ENCODE measurements at places on chromosomes 13 and 19. TPM values are rescaled to one million over a fixed set of nuclear protein-coding genes. Genes with fewer than 3 reads are reported as not detected.

- DNase-seq, result no peak
Observed at GRCh38 chr13:110400786-110401533, 93.9 kb downstream of the COL4A2 start.

- no peak for DNase-seq
Observed at GRCh38 chr19:46475986-46476385, 4.6 kb upstream of the PNMA8A start.

DNA sequence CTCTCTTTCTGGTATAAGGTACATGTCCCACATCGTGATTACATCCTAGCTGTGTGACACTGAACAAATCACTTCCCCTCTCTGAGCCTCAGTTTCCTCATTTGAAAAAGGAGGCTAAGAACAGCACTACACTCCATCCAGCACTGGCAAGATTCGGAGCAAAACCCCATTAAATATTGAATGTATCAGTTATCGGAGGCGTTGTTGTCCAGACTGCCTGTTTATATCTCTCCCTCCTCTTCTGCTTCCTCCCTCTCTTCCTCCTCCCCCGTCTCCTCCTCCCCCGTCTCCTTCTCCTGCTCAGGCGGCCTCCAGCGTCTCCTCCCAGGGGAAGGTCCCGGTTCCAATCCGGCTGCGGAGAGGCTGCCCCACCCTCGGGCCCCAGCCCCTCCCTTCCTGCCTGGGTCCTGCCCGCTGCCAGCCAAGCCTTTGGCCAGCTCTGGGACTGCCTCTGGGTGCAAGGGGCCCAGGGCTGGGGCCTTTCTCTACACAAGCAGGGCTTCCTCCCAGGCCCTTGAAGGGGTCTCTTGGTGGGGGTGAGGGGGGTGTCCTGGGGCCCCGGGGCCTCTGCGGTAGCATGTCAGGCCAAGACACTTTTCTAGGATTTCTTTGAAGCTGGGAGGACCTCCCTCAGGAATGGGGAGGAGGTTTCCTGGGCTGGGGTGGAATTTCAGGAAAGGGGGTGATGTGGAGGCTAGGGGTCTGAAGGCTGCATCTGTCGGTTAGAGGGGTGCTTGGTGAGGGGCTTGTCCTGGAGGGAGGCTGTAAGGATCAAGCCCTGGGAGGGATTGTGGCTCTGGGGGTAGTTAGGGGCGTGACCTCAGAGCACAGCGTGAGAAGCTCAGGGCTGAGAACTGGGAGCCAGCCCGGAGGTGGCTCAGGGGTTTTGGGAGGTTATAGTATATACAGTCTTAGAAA is 1.9 kb downstream of the RRAS start:
- DNase-seq, result peak; percentile 97

DNA sequence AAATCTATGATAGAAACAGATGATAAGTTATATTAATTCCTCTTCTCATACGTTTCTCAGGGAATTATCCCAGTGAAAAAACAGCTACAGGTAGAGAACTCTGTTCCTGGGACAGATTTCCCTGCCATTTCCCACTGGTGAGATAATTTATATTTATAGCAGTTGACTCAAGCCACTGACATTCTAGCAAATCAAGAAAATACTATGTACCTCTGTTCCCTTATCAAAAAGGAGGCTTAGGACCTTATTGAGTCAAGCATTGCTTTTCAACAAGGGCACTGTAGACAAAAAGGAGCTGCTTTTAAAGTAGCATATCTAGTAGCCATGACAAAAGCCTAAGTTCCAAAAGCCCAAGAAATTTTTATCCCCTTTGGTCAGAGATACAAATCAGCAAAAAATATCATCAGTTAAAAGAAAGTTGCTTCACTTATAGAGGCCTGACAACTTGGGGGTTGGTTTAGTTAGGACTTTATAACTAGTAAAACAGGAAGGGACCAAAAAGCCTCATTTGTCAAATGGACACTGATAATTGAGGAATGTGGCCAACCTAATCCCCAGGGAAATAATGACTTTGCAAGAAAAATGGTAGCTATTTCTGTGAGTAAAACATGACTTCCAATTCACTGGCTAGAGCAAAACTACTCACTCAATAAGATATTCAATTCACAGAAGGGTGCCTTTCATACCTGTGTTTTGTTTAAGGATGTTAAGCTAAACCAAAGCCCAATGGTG is 652.5 kb downstream of the SLITRK1 start:
- no peak for DNase-seq

DNA sequence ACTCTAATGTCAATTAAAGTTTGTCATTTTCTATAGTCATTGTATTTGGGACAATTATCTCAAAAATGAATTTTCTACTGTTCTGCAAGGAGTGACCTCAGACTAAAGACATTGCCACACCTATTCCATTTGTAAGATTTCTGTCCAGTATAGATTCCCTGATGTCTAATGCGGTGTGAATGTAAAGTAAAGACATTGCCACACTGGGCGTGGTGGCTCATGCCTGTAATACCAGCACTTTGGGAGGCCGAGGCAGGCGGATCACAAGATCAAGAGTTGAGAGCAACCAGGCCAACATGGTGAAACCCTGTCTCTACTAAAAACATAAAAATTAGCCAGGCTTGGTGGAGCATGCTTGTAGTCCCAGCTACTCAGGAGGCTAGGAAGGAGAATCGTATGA is 13.8 kb upstream of the ZNF83 start:
- DNase-seq, result no peak

GRCh38 chr13:79995334-79995733 is 345.6 kb downstream of the SPRY2 start:
- no peak for DNase-seq

The BSPH1 gene
- total RNA-seq, result not detected

The ADGRE1 gene
- 0.28 TPM for total RNA-seq

The ECSIT gene
- 98.5 TPM for total RNA-seq

The ZNF525 gene
- total RNA-seq, result 5.4 TPM

DNA sequence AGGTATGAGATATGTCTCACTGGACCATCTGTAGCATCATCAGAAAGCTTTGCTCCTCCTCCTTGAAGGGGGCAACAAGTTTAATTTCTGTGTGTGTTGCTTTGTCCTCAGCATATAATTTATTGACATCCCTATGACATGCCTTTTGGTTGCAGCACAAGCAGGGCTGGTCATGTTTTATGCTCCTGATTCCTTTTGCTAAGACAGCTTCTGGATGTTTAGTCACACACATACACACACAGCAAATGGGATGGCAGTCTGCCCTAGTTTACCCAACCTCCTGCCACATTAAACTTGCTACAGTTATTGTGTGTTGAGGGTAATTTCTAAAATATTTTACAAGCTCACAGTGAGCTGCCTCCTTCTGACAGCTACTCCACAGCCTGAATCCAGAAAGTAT is 217.9 kb upstream of the RXFP2 start:
- no peak for DNase-seq

DNA sequence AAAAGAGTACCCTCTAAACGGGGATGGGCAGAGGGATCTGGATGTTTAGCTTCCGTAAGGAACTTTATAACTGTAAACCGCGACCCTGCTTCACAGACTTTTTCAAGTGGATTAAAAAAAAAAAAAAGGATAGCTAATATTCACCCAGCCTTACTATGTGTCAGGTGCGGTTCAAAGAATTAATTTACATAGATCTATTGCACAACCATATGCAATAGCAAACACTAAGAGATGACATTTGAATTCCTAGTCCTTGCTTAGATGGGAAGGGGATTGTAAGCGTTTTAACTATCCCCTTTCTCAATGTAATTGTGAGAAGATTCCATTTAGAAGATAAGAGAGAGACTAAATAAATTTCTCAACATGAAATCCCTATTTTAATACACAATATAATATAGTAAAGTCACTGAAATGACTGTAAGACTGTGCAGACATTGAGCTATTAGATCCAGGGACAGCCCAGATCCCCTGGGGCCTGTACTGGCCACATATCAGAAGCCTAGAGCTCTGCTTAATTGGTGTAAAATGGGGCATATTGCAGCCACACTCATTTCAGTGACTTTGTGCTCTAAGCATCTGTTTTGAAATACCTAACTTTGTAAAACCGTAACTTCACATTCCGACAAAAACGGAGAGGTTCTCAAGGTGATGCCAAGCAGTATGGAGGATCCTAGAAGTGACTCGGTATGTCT is 13.6 kb downstream of the LATS2 start:
- peak; percentile 81 for DNase-seq

GRCh38 chr13:48199404-48199946 is 33.5 kb upstream of the ITM2B start:
- no peak for DNase-seq

GRCh38 chr19:2747349-2747748 is 7.5 kb upstream of the SLC39A3 start:
- no peak for DNase-seq

GRCh38 chr19:6751189-6751588 is 11.7 kb downstream of the TRIP10 start:
- DNase-seq, result no peak

GRCh38 chr19:2627855-2628254 is 74.6 kb downstream of the GNG7 start:
- DNase-seq, result no peak

The KLF2 gene
- 65.5 TPM for total RNA-seq

GRCh38 chr19:10911579-10912363 is 16.7 kb downstream of the YIPF2 start:
- DNase-seq, result no peak

DNA sequence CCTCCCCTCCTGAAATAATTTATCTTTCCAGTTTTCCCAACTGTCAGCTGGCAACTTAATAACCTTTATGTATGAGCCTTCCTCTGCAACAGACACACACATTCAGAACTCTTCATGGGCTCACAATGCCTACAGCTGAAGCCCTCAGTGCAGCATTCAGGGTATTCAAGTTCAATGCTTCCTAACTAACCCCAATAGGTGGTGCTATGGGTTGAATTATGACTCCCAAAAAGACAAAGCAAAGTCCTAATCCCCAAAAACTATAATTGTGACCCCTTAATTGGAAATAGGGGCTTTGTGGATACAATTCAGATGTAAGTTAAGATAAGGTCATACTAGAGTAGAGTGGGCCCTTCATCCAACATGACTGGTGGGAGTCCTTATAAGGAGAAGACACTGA is 202.2 kb downstream of the SUCLA2 start:
- no peak for DNase-seq

The LHFPL6 gene
- total RNA-seq, result 54.0 TPM

The ICAM5 gene
- total RNA-seq, result 1.6 TPM

- DNase-seq, result no peak
Observed at GRCh38 chr19:1844513-1845124, 3.7 kb downstream of the REXO1 start.

The TSKS gene
- total RNA-seq, result 1.1 TPM

The ZFR2 gene
- 0.76 TPM for total RNA-seq

DNA sequence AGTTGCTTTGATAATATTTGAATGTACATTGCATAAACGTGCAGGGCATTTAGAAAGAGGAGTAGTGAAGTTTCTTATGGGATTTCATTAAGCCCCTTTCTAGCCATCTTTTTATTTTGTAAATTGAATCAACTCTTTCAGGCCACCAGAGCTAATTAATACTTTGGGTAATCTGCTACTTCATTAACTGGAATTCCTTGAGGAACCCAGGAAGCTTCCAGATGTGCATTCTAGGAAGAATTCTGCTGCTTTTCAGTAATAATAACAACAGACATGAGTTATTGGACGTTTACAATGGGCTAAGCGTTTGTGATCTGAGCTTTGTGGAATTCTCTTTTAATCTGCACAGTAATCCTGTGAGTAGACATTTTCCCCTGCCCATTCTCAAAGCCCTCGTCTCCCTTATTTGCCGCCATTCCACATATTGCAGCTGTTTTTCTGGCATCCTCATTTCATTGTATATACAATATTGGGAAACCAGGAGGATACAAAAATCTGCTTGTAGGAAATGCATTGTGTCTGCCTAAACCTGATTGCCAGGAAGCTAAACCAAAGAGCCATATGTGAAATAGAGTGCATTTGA is 103.9 kb downstream of the HS6ST3 start:
- no peak for DNase-seq

DNA sequence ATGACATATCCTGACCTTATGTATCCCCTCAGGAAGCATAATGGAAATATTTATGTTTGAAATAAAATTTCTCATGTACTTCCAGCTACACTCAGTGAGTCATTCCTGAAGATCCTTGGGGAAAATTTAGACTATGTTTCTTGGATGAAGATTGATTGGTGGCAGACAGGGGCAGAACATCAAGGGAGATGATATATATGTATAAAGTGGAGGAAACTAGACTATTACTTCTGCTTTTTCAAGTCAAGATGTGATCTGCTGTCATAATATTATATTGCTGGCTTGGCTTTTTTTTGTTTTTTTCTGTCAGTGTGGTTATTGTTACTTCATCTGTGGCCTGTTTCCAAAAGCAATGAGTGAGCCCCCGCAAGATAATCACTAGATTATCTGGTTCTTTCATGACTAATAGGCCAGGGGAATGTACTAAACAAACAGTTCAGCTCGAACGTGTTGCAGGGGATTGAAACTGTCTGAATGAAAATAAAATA is 87.2 kb upstream of the TNFSF11 start:
- DNase-seq, result no peak

The ANGPTL8 gene
- total RNA-seq, result not detected

GRCh38 chr13:32989942-32990341 is 26.3 kb upstream of the KL start:
- no peak for DNase-seq

GRCh38 chr19:39867952-39868351 is 21.8 kb upstream of the FBL start:
- no peak for DNase-seq

DNA sequence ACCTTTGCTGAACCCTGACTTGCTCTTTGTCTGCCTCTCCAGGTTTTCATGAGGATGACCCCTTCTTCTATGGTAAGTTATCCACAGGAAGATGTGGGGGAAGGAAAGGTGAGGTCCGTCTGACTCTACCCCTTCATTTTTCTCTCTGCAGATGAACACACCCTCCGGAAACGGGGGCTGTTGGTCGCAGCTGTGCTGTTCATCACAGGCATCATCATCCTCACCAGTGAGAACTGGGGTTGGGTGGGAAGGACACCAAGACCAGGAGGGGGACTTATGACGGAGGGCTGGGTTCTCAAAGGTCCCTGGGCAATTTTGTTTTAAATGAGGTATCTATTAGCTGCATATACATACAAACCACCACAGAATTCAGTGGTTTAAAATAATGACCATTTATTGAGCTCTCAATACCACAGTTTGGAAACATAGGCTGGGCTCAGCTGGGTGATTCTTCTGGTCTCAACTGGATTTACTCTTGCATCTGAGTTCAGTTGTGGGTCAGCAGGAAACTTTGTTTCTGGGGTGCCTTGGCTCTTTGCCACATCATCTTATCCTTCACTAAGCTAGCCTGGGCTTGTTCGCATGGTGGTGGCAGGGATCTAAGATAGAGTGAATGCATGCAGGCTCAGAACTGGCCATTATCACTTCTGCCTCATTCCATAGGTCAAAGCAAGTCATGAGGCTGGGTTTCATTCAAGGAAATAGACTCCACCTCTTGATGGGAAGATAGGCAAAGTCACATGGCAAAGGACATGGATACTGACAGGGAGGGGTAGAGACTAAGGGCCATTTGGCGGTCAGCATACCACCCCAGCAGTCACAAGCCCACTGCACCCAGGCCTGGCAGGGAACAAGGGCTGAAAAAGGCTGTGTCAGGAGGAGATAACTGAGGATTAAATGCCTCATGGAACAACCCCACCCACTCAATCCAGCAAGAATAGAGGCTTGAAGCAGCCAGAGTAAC is 11.8 kb downstream of the FXYD5 start:
- no peak for DNase-seq

Measured in right cardiac atrium (tissue), 5 donors.